GDM1 (cell line): ENCODE measurements at places on chromosomes 7 and 10.

GRCh38 chr7:5774136-5774535 lies 7.3 kb downstream of the RNF216 start:
- no peak for DNase-seq

GRCh38 chr10:29535012-29535777 lies 99.6 kb downstream of the SVIL start:
- DNase-seq: no peak

DNA sequence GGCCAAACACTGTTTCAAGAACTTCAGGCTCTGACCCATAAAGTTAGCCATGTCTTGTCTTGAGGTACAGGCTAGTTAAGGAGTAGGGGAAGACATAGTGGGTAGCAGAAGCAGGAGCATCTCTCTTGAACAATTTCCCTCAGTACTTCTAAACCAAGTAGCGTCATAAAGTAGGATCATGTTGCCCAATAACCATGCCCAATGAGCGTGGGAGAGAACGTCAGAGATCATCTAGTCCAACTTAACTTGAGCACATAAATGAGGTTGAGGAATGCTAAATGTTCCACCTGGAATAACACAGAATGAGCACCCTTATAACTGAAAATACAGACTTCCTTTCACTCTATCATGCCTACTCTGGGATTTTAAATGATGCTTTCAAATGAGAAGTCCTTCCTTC lies 134.9 kb downstream of the AOAH start:
- no peak for DNase-seq

DNA sequence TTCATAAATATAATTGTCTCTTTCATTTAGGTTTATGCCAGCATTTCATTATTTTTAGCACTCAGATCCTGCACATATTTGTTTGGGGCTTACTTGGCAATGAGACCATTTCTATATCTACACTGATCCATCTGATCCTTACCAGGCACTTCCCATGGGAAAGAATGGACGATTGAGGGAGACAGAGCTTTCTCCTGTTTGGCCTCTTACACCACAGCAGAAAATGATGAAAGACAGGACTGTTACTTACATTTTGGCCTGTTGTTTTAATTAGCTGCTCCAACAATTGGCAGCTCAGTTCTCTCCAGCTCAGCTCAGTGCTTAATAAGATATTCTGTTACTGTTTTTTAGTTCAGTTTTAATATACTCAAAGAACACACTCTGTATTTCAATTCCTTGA lies 77.6 kb upstream of the RSU1 start:
- DNase-seq: no peak

DNA sequence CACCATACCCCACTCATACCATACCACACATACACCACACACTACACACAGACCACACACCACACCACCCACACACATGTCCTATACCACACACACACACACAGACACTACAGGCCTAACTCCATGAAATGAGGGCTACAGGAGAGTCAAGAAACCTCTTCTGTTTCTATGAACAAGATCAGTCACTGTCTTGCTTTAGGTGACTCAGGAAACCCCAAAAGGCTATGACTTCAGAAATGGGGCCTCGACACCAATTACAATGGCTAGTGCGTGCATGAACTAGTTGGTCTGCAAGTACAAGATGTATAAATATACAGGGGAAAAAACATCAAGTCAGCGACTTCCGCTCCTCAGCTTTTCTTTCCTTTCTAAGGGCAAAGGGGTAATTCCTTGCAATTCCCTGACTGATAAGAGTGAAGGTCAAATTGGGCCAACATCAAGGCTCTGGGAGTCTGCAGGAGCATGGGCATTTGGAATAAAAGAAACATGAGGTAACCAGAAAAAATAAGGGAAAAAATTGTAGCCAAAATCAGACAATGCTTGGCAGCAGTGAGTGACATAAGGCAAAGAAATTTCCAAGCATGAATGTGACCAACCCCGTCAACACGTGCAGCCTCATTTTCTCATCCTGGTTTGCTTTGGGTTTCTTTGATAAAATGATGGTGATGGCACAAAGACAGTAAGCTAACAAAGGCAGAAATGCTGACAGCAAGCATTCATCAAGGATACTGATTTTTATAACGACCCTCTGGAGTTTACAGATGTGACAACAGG lies 1.5 kb downstream of the PKD1L1 start:
- DNase-seq: no peak

DNA sequence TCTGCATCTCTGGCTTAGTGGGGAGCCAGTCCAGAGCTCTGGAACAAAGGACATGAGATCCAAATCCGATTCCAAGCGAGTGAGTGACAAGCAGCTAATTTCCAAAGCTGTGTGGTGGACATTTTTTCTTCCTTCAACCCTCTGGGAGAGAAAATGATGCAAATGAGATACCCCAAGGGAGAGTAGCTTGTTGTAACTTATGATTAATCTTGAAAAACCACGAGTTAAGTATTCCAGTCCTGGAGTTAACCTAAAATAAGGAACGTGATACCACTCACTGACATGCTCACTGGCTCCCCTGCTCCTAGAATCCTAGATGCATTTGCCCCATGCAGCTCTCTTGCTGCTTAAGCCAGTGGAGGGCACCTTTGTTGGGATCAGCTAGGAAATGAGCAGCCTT lies 116.0 kb upstream of the HABP2 start:
- no peak for DNase-seq
